ENCODE measurements at places on chromosomes 12 and 14. TPM values are rescaled to one million over a fixed set of nuclear protein-coding genes. Genes with fewer than 3 reads are reported as not detected.

GRCh38 chr12:114163771-114164170, 197.6 kb upstream of the RBM19 start:
- no peaks in the 10 kb centered on the region for H3K27me3 ChIP-seq
- H3K36me3 ChIP-seq, result no peaks in the 10 kb centered on the region
- no peak overlapping the region for H3K4me3 ChIP-seq
- H3K4me1 ChIP-seq, result peaks cover 31% of the 10 kb centered on the region
- peak; percentile 99 for DNase-seq
- H3K27ac ChIP-seq, result peak overlapping the region; percentile 53

- H3K27ac ChIP-seq, result no peak overlapping the region
- no peaks in the 10 kb centered on the region for H3K36me3 ChIP-seq
- peaks cover 7% of the 10 kb centered on the region for H3K27me3 ChIP-seq
- H3K4me3 ChIP-seq, result no peak overlapping the region
- no peaks in the 10 kb centered on the region for H3K4me1 ChIP-seq
- DNase-seq, result no peak
Measured at GRCh38 chr14:76603713-76604112, 157.6 kb upstream of the VASH1 start.

DNA sequence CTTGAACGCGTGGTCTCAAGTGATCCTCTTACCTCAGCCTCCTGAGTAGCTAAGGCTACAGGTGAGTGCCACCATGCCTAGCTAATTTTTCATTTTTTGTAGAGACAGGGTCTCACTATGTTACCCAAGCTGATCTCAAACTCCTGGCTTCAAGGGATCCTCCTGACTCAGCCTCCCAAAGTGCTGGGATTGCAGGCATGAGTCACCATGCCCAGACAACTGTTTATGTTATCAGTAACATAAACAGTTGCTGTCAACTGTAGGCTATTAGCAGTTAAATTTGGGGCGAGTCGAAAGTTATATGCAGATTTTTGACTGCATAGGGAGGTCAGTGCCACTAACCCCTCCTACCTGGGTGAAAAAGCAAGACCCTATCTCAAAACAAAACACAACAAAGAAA, 26.2 kb upstream of the LRRK2 start:
- no peaks in the 10 kb centered on the region for H3K27me3 ChIP-seq
- no peak overlapping the region for H3K4me3 ChIP-seq
- H3K4me1 ChIP-seq, result no peaks in the 10 kb centered on the region
- H3K27ac ChIP-seq, result no peak overlapping the region
- no peaks in the 10 kb centered on the region for H3K36me3 ChIP-seq

Gene RIMBP2
- not detected for total RNA-seq

DNA sequence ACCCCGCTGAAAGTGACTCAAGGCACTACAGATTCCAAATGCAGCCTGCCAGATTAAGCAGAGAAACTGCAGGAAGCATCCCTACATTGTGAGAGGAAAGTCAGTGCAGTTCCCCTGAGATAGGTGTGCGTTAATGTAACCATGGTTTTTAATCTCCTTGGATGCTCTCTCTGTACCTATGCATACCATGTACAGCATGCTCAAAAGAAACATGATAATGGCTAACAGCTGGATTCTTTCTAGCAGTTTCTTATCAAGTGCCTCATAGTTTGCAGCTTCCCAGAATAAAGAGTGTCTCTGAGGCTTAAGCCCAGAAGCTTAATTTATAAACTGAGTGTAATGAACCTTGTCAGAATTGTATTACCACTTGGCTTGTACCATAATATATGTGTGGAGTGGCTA, 17.1 kb upstream of the MDM1 start:
- H3K27me3 ChIP-seq, result no peaks in the 10 kb centered on the region
- H3K27ac ChIP-seq, result no peak overlapping the region
- no peaks in the 10 kb centered on the region for H3K36me3 ChIP-seq
- peaks cover 30% of the 10 kb centered on the region for H3K4me1 ChIP-seq
- no peak for DNase-seq
- no peak overlapping the region for H3K4me3 ChIP-seq

- DNase-seq, result no peak
- H3K36me3 ChIP-seq, result no peaks in the 10 kb centered on the region
- no peak overlapping the region for H3K27ac ChIP-seq
- H3K4me3 ChIP-seq, result no peak overlapping the region
- no peaks in the 10 kb centered on the region for H3K4me1 ChIP-seq
- H3K27me3 ChIP-seq, result no peaks in the 10 kb centered on the region
Measured at GRCh38 chr14:93707475-93707874, 80.8 kb downstream of the PRIMA1 start.

DNA sequence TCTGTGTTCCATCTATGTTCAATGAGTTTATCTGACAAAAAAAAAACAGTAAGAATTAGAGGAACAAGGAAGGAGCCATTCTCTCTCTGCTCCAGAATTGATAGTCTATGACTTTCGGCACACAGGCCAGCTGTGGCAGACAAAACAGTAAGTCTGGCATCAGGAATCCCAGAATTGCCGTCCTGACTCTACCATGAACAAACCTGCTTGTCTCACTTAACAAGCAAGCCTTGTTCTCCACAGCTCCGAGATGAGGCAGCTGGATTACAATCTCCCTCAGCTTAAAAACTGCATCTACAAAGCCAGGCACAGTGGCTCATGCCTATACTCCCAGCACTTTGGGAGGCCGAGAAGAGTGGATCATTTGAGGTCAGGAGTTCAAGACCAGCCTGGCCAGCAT, 153.6 kb upstream of the TMCC3 start:
- H3K27ac ChIP-seq, result no peak overlapping the region
- H3K27me3 ChIP-seq, result 0 out of 2 replicates have a peak, but pooled peaks cover 4% of the 10 kb centered on the region
- 0 out of 2 replicates have a peak, but pooled peaks cover 3% of the 10 kb centered on the region for H3K4me1 ChIP-seq
- H3K4me3 ChIP-seq, result no peak overlapping the region

DNA sequence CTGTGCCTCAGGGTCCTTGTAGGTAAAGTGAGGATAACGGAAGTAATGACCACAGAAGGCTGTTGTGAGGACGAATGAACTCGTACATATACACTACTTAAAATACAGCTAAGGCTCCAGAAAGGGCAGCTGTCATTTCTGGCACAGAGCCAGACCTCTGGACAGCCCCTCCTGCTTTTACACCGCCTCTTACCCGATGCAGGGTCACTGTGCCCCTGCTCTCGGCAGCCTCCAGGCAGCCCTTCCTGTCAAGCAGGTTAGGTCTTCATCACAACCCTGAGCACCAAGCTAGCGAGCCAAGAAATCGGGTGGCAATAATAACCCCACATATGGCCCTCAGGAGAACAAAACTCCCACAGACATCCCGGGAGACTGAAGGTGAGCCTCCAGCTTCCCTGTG, 8.5 kb downstream of the TMEM229B start:
- no peaks in the 10 kb centered on the region for H3K27me3 ChIP-seq
- no peak for DNase-seq

Gene CPM
- total RNA-seq, result 8.5 TPM

Measured in GM23248 (cell line).